ENCODE measurements at places on chromosomes 12 and 14.

DNA sequence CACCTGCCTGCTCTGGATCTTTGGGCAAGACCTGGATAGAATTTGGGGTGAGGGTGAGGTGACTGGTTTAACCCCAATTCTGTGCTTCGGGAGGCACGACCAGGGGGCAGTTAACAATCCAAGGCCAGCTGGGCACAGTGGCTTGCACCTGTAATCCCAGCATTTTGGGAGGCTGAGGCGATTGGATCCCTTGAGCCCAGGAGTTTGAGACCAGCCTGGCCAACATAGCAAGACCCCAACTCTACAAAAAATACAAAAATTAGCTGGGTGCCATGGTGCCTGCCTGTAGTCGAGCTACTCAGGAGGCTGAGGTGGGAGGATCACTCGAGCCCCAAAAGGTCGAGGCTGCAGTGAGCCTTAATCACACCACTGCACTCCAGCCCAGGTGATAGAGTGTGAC, 38.2 kb downstream of the HRK start:
- DNase-seq: no peak

DNA sequence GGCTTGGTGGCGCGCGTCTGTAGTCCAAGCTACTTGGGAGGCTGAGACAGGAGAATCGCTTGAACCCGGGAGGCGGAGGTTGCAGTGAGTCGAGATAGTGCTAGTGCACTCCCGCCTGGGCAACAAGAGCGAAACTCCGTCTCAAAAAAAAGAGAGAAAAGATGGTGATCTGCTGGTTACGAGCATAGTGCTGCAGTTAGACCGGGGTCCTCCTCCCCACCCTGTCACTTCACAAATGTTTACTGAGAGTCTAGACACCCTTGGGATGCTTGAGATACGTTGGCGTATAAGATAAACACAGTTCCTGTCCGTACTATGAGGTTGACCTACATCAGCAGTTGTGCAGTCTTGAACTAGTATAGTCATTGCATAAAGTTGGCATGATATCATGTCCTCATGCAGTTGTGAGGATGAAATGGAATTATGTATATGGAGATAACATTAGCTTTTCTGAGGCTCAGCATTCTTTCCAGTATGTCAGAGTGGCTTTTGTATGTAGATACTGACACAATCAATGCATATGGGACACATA, 787 bp downstream of the ACAD10 start:
- no peak for DNase-seq

GRCh38 chr12:57239587-57240065, 10.1 kb downstream of the SHMT2 start:
- no peak for DNase-seq

- no peak for DNase-seq
Observed at GRCh38 chr14:92906823-92907222, 16.1 kb upstream of the CHGA start.

- DNase-seq: no peak
Observed at GRCh38 chr14:97361958-97362357, 564.8 kb downstream of the VRK1 start.

- DNase-seq: no peak
Observed at GRCh38 chr12:89256060-89256459, 96.2 kb downstream of the DUSP6 start.

DNA sequence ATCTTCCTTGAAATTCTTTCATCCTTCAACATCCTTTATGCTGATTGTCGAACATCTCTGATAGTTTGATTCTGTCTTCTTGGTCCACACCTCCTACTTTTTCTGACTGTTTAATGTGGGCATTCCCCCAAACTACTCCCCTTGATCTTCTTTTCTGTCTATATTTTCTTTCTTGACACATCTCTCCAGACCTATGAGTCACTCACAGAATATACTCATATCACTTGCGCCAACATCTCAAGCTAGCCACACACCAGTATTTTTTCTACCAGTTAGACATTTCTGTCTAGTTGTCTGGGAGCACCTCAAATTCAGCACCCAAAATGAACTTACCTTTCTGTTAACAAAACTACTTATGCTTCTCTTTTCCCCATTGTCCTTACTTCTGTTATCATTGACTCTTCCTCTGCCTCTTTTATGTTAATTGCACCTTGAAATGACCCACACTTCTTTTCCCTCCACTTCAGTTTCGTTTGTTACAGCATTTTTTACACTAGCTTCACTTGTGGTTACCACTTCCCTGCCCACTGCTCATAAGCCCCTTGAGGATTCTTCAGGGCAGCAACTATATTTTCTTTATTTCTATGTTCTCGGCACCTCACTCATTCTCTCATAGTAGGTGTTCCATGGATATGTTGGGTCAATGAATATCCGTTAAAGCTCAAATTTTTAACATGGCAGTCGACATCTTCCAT, 33.5 kb downstream of the TSHR start:
- DNase-seq: no peak

GRCh38 chr14:61569308-61569707, 126.0 kb upstream of the HIF1A start:
- DNase-seq: no peak

GRCh38 chr14:30681752-30682355, 59.7 kb downstream of the SCFD1 start:
- no peak for DNase-seq

DNA sequence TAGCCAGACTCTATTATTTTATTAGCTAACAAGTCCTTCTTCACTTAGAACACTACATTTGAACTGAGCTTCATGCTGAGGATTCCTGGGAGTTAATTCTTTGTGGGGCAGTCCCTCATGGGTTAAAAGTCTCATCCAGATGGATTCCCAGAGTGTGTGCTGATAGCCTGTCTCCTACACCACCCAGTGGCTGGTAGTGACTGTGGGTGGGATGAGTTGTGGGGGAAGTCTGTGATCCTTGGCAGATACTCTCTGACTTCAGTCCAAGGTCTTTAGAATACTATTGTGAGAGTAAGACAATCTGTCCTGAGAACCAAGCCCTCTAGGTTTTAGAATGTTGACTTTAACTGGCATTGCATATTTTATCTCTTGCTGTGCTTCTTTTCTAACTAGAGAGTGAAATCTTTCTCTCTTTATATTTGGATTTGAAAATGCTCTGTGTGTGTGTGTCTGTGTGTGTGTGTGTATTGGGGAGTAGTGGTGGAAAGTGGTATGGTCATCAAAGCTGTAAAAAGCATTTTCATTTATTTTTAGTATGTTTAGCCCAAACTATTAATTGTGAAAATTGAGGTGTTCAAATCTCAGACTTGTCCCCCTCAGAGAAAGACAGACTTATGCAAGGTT, 37.3 kb downstream of the AKAP6 start:
- DNase-seq: no peak

- no peak for DNase-seq
Observed at GRCh38 chr12:115758183-115758582, 519.3 kb downstream of the MED13L start.

DNA sequence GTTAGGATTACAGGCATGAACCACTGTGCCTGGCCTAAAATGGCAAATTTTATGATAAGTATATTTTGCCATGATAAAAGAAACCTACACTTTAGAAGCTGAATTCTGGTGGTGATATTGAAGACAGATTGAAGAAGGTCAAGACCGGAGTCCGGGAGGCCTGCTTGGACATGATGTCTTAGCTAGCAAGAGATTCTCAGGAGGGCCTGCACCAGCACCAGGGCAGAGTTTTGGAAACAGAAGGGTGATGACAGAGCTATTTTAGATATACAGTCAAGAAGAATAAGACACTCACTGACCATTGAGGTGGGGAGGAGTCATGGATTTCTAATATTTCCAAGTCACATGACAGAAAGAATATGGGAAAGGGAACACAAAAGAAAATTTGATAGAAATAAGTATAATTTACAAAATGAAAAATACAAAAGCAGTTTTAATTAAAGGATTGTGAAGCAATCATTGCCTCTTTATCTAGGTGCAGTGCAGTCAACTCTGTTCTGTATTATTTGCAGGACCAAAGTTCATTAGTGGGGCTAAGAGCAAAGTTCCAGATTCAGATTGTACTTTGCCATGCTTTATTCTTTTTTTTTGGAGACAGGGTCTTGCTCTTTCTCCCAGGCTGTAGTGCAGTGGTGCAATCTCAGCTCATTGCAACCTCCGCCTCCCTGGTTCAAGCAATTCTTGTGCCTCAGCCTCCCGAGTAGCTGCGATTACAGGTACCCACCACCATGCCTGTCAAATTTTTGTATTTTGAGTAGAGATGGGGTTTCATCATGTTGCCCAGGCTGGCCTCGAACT, 9.3 kb upstream of the PPP4R3A start:
- DNase-seq: no peak

- DNase-seq: no peak
Observed at GRCh38 chr12:70885956-70886355, 34.6 kb downstream of the PTPRR start.

DNA sequence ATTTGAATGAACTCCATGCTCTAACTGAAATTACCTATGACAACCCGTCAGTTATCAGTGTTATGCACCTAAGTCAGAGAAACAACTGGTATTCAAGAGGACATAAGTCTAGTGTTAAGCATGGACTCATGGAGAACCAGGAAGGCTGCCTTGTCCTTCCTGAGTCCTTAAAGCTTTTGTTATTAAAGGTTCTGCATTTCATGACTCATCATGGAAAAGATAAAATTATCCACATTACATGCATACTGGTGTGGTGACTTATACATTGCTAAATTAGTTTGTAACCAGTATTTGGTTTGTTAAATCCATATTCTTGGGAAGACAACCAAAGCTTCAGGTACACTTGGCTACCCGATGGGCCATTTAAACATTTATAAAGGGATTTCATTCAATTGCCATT, 6.5 kb upstream of the OR4E1 start:
- no peak for DNase-seq

DNA sequence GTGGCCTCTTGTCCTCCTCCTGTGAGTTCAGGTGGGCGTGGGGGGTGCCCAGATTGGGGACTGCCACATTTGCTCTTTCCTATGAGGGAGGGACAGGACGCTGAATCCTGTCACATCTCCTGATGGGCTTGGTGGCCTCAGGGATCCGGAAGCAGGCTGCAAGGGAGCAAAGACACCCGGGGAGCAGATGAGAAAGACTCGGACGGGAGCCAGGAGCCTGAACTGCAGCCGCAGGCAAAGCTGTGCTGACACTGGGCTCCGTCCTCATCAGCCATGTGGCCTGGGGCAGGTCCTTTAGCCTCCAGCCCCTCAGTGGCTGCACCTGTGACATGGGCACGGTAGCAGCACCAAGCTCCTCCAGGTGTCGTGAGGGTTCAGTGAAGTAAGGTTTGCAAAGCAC, 40.8 kb upstream of the RFLNA start:
- no peak for DNase-seq

- DNase-seq: no peak
Observed at GRCh38 chr12:5213990-5214389, 170.3 kb downstream of the KCNA5 start.

GRCh38 chr14:38070061-38070588, 137.6 kb upstream of the SSTR1 start:
- DNase-seq: no peak

- no peak for DNase-seq
Observed at GRCh38 chr12:104212516-104212915, 3.1 kb upstream of the TXNRD1 start.

DNA sequence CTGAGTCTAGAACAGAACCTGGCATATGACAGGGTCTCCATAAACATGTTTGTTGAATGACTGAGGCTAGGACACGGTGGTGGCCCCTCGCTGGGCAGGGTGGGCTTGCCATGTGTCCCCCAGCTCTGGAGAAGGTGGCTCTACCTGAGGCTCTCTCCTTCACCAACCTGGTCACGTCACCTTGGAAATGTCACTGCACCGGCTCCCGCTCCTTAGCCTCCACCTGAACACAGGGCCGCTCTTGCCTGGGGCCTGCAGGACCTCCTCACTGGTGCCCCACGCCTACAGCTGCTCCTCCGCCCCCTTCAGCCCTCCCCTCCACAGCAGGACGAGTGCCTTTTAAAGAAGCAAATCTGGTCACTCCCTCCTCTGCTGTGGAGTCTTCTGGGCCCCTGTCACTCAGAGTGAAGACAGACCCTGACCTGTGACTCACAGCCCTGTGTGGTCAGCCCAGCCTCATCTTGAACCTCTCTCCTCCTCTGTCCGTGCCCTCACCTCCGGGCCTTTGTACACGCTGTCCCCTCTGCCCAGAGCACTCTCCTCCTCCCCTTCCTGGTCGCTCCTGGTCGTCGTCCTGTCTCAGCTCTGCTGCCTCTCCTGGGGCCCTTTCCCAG, 81.0 kb downstream of the ADGRD1 start:
- no peak for DNase-seq

- DNase-seq: no peak
Observed at GRCh38 chr12:107404981-107405380, 280.6 kb upstream of the PWP1 start.

DNA sequence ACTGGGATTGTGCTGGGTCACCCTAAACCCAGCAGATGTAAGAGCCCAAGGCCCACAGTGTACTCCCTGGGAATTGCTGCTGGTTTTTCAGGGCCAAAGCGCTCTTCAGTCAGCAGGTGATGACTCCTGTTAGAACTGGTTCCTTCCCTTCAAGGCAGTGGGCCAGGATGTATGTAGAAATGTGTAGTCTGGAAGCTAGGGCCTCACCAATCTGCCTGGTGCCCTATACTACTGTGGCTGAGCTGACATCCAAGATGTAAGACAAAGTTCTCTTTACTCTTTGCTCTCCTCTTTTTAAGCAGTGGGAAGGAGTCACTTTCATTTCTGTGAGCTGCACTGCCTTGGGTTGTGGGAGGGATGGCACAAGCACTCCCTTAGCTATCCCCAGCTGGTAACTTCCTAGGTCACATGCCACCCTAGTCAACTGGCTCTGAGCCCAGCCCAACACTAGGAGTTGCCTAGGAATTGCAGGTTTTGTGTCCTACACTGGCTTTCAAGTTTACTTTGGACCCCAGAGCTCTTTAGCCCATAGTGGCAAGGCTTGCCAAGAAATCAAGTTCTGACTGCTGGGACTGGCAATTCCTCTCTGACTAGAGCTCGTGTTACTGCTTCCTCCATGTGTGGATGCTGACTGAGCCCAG, 249.2 kb downstream of the C12orf50 start:
- no peak for DNase-seq

GRCh38 chr14:99258876-99259726, 12.9 kb downstream of the BCL11B start:
- DNase-seq: no peak

- DNase-seq: no peak
Observed at GRCh38 chr14:21735639-21736307, 62.2 kb upstream of the OR4E1 start.

- DNase-seq: no peak
Observed at GRCh38 chr12:120466560-120467315, 2.8 kb downstream of the SRSF9 start.

All from fibroblast of skin of left quadriceps (primary cell).